ENCODE measurements at places on chromosomes 6 and 20.

- H3K4me1 ChIP-seq, result no peaks in the 10 kb centered on the region
- peak; percentile 75 for DNase-seq
- H3K27me3 ChIP-seq, result peaks cover 3% of the 10 kb centered on the region
- no peak overlapping the region for H3K27ac ChIP-seq
- H3K36me3 ChIP-seq, result no peaks in the 10 kb centered on the region
- no peak overlapping the region for H3K4me3 ChIP-seq
These were observed 10.5 kb downstream of the SYTL3 start for GRCh38 chr6:158660333-158660754.

DNA sequence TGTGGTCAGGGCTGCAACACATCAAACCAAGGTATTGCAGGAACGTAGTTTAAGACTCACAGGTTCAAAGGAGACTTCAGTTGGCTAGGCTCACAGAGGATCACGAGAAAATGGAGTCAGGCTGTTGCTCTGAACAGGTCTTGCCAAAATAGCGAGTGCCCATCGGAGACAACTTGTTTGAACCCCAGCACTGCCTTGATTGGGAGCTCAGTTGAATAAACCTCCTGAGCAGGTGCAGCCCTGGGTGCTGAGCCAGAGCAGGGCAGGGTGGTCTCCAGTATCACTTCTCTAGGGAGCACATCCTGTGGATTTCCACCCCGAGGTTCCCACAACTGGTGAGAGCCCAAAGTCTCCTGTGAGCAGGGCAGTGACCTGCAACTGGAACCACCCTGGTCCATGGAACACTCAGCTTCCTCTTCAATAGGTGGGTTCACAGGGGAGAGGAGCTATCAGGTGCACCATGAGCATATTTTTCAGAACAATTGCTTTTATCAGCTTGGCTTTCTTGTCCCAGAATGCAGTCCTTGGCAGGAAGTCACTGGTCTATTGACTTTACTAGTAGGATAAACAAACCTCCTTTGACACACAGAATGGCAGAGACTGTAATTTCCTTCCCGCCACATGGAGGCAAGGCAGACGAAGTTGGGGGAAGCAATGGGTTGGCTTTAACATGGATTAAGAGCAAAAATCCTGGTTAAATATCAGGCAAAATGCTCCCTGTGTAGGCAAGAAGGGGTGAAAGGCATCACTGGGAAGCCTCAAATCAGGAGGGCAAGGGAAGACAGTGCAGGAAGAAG is 267.7 kb upstream of the FOXQ1 start:
- H3K27me3 ChIP-seq, result no peaks in the 10 kb centered on the region
- no peaks in the 10 kb centered on the region for H3K36me3 ChIP-seq
- peaks cover 8% of the 10 kb centered on the region for H3K4me1 ChIP-seq
- no peak overlapping the region for H3K27ac ChIP-seq
- peak; percentile 44 for DNase-seq

DNA sequence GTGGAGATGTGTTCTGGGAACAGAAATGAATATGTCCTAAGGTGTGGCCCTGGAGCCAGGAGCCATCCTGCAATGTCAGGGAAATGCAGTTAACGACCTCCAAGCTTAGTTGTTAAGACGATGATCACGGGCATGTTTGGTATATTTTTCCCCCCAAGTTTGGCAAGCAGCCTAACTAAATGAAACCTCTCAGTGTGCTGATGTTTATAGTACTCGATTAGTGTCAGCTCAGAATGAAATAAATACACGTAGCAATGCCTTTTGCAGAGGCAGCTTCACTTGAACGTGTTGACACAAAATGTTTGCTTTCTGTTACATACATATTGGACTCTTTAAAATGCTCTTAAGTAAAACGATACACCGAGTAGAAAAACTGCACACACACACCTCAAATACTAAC is 76.2 kb upstream of the OLIG3 start:
- no peak overlapping the region for H3K4me3 ChIP-seq
- H3K4me1 ChIP-seq, result no peaks in the 10 kb centered on the region
- H3K36me3 ChIP-seq, result no peaks in the 10 kb centered on the region
- H3K27ac ChIP-seq, result no peak overlapping the region

DNA sequence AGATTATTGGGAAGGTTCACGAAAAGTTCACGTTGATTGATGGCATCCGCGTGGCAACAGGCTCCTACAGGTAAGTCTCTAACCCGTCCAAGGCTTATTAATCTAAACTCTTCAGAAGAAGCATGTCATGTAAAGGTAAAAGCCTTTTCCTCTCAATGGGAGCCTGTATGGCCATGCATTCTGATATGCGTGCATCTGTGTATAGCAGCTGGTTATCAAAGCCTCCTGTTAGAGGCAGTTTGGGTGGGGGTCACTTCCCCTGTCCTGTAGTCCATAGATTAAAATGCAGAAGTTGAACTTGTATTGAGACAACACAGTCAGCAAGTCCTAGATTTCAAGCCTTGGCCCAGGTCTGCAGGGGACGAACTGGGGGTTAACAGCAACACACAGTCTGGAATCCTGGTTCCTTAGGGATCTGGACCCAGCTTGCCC is 14.2 kb upstream of the DHX35 start:
- H3K4me3 ChIP-seq, result no peak overlapping the region
- H3K27me3 ChIP-seq, result no peaks in the 10 kb centered on the region
- no peak for DNase-seq
- no peak overlapping the region for H3K27ac ChIP-seq

DNA sequence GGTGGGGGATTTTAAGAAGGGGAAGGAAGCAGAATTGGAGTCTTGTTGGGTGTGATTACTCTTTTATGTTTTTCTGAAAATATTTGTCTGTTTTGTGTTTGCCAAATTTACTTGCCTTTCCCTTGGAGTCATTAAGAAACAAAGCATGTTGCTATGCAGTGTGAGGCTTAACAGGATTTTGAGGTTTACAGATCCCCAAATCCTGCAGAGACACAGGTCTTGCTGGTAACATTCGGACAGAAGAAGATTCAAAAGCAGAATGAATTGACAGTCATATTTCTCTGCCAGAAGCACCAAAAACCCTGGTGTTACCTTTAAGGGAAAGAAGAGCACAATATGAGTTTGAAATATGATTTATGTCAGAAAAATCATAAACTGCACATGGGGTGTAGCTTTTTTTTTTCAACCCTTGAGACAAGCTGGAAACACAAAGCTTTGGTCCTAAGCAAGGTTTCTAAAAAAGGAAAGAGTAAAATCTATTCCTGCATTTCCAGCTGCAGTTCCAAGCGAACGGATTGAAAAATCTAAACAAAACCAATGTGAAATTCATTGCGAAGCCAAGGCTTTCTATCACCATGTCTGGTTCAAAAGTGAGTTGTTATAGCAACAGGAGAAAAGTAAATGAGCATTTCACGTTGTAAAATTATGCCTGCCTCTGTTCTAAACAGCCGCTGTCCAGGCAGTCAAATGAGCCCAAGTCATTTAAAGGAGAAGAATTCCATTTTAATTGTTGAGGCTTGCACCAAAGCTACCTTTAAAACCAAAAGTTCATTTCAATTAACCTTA is 358.9 kb upstream of the SASH1 start:
- no peak for DNase-seq
- H3K4me1 ChIP-seq, result no peaks in the 10 kb centered on the region
- no peak overlapping the region for H3K27ac ChIP-seq
- no peak overlapping the region for H3K4me3 ChIP-seq

DNA sequence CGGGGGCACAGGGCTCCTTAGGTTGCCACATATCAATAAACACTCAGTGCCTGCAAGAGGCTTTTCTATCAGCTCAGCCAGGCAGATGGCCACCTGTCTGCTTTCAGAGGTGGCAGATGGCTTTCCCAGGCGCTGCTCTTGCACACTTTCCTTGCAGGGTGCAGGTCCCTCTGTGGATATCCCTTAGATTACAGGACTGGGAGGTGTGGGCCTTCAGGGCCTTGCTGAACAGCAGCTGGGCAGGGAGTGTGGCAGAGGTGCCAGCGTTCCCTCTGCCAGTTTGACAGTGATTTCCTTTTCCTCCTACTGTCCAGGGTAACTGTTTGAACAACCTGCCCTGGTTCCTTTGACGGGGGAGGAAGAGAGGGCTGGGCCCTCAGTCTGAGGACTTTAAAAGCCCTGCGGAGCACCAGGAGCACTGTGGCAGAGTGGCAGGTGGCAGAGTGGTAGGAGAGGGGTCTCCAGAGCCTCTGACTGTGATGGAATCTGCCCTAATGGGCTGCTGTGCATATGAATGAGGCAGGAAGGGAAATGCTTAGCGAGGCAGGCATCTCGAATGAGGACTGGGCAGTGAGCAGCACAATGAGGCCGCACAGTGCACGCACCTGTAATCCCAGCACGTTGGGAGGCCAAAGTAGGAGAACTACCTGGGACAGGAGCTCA is 34.2 kb downstream of the ABHD12 start:
- peak; percentile 71 for DNase-seq
- no peak overlapping the region for H3K27ac ChIP-seq
- H3K4me3 ChIP-seq, result no peak overlapping the region
- H3K36me3 ChIP-seq, result no peaks in the 10 kb centered on the region
- H3K27me3 ChIP-seq, result no peaks in the 10 kb centered on the region
